Stimulated activated naive CD8-positive, alpha-beta T cell treated with anti-CD3 and anti-CD28 coated beads, Interleukin-15, Interleukin-2, amounts not matched to agents 100 U/mL and 50 U/mL, for 24 hours (primary cell): ENCODE measurements at places on chromosomes 5 and 9.
A peak's percentile ranks its signal among the peaks of the same experiment; 100 is the strongest.

- peak; percentile 55 for DNase-seq
Measured at GRCh38 chr5:35854248-35854647, 2.4 kb upstream of the IL7R start.

DNA sequence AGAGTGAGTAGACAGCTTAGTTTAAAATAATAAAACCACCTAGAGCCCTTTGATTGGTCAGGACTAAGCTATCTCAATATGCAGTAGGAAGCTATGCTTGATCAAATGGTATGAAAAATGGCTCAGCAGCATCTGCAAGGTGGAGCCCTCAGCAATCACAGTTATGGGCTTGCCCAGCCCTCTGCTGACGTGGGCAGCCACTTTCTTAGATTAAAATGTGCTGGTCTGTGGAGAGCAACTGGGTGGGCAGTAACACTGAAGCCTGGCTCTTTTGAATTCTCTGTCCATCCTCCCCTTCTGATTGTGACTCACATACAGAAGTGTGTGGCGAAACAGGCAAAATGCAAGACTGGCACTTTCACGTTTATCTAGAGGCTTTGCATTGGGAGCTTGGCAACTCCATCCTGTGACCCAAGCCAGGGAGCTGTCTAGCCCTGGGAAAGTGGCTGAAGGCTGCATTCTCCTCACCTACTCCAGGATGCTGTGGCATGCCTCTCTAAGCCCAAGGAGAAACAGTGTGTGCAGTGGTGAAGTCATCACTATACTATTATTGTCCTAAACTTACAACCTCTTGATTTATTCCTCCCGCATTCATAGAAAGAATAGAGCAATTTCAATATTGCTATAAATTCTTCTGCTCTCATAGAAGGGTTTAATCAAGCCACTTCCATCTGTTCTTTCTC, 61.1 kb downstream of the MED10 start:
- no peak for DNase-seq

- DNase-seq: peak; percentile 40
Measured at GRCh38 chr5:136037001-136037705, 8.4 kb downstream of the TGFBI start.

- no peak for DNase-seq
Measured at GRCh38 chr5:151707567-151707966, 20.9 kb upstream of the SPARC start.

DNA sequence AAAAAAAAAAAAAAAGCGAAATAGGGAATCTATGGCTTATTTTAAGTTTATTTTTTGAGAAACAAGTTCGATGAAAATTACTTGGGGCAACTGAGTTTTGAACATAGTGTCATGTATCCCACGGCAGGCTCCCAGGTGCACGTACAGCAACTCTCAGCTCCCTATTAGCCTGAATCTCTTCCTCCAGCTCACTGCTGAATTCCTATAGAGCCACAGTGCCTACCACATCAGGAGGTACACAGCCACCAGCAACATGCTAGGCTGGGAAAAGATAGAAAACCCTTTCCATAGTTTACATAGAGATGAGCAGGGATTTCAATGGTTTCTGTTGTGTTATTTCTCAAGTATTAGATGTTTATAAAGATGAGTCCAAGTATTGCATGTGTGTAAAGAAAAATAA, 115.9 kb upstream of the RGMB start:
- no peak for DNase-seq

DNA sequence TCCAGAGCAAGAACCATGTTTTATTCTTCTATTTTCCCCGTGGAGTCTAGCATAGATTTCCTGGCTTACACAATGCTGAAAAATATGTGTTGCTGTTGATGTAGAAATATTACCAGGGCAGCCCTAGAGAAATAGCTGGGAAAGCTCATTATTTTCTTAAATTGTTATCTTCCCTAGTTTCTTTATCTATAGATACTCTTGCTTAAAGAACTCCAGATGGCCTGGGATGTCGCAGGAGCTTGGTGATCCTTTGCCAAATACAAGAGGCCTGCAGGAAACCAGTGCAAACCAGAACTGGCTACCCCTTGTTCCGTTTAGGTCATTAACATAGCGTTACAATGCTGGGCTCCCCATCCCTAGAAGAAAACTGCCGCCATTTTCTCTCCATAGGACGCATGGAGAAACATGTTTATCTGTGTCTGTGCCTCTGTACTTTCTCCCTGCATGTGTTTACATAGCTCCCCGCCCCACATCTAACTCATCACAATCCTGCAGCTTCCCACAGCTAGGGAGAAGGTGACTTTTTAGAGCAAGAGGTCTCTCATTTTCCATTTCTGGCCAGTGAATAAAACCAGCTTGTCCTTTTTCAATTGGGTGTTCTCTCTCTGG, 6.4 kb downstream of the PRLR start:
- DNase-seq: no peak

DNA sequence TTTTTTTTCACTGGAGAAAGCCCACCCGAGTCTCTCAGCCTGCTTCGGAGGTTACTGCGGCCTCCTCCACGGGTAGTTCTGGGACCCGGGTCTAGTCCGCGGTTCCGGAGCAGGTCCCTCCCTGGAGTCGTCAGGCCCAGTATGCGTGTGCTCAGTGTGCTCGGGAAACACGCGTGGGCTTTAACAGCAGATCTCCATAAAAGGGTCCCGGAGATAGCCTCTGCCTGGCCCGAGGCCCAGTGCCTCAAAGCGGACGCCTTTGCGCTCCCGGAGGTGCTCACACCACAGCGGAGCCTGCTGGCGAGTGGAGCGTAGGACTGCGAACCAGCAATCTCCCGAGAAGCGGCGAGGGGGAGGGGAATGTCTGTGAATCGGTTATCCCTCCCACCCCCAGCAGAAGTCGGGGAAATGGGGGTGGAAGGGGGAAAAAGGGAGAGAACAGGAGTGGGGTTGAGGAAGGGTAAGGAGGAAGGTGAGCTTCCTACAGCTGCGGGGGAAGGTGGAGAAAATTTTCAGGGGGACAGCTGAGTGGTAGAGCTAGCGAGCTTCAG, 28.7 kb downstream of the CDKN2A start:
- peak; percentile 60 for DNase-seq

DNA sequence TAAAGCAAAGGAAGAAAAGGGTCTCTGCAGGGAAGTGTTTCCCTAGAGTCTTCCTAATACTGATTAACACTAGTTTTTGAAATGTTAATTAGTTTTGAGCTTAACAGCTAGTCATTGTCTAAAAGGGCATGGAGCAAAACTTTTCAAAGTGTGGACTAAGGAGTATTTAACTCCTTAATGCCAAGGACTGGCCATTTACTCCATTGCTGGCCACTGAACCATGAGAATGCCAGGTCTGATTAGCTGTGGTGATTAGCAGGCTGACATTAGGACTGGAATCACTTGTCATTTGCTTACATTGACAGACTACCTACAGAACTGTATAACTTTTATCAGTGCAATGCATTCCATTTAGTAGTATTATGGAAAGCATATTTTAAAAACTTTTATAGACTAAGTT, 987.0 kb downstream of the NR2F1-AS1 start:
- DNase-seq: no peak

DNA sequence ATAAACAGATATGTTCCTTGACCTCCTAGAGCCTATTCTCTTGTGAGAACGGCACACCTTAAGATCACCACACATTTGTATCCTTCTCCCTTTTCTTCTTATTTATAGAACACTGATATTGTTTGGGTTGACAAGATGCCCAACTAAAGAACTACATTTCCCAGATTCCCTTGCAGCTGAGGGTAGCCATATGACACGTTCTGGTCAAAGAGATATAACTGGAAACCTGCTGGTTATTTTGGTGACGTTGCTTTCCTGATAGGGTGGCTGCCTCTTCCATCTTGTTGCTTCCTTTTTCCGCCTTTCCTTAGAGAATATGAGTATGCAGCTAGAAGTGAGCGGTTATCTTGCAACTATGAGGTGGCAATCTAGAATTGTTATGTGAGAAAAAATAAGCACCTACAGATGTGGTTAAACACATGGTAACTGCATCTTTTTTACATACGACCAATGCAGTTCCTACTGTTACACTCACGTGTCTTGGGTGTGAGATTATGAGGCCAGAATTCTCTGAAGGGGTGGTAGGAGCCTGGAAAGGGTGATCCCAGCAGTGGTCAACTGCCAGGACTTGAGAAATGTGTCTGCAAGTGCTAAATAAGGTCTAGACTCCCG, 72.9 kb downstream of the SEC61B start:
- no peak for DNase-seq

GRCh38 chr9:123637606-123637944, 281.6 kb downstream of the CRB2 start:
- no peak for DNase-seq

DNA sequence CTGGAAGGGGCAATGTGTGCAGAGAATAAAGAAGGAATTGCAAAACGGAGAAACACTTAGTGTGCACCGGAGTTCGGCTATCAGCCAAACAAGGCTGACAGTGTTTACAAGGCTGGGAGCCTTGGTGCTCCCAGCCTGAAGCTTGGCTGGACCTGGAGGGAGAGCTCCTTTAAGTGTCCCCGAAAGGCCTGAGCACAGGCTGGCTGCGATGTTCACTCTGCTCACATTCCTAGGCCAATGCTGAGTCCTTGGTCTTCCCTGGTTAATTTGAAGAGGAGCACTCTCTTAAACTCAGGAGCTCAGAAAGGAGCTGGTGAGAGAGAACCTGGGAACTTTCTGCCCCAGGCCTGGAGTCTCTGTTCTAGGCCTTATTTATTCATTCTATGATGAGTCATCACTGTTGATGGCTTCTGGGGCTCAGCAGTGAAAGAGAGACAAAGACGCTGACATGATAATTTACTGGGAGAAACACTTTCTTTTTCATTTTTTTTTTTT, 88.6 kb upstream of the MYO10 start:
- DNase-seq: no peak

DNA sequence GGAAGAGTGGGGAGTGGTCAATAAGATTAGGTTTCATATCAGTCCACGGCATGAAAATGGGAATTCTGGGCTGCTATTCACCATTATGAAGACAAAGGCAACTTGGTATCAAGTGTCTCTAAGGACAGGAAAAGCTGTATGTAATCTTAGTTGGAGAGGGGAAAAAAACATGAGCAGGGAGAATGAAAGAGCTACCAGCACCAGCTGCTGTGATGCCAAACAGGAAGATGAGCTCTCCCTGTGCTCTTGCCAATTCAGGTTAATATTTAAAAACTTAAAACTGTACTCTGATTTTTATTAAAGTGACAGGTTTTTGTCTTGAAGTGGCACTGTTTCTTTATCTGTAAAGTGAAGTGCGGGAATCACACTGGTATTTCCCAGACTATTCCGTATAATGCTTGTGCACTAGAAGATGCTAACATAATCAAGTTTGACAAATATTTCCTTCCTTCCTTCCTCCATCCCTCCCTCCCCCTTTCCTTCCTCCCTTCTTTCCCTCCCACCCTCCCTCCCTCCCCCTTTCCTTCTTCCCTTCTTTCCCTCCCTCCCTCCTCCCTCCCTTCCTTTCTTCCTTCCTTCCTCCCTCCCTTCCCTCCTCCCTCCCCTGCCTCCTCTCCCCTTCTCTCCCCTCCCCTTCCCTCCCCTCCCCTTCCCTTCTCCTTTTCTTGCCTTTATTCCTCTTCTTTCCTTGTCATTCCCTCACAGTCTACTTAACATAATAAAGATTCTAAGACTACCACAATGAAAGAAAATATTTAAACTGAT, 1383.0 kb upstream of the C9orf72 start:
- DNase-seq: no peak

GRCh38 chr5:154221371-154221896, 30.9 kb downstream of the GALNT10 start:
- peak; percentile 45 for DNase-seq

GRCh38 chr5:67693956-67694809, 497.6 kb upstream of the CD180 start:
- DNase-seq: no peak

DNA sequence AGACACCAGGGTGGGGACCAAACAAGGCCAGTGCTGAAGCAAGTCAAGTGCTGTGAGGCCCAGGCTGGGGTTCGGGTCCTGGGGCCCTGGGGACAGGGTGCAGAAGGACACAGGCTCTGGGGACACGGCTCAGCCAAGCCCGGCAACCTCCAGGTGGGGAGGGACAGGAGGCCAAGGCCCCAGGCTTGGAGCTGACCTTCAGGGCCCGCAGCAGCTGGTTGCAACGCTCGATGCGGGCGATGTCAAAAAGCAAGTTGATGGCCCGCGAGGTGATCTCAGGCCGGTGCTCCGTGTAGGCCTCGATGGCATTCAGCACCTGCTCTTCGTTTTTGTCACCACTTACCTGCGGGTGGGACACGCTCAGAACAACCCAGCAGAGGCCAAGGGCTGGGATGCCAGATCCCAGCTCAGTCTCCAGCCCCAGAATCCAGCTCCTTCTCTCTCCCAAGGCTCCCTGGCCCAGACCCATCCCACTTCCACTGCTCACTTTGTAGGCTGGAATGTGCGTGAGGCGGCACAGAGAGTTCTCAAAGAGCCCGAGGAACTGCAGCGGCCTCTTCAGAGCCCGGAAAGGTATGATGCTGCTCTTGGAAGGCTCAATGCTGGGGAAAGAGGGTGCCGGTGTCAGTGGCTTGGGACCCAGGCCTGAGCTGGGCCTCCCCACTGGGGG, 20.7 kb downstream of the ZER1 start:
- DNase-seq: no peak

DNA sequence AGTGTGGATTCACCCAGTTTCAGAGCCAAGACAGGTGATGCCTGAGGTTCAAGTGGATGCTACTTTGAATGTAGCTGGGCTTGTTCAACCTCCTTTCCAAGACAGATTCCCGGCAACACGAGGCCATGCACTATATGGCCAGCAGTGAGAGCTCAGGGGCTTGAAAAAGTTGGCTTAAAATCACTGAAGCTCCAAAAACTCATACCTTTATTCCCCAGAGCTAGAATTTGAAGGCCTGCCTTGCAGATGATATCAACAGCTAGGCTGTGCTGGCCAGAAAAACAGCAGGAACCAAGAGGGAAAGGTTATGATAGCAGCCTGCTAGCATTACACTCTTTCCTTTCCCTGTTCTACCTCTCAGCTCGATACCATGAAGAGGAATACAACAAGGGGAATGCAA, 120.2 kb upstream of the DAB2 start:
- DNase-seq: no peak

- DNase-seq: no peak
Measured at GRCh38 chr5:169626779-169627178, 10.3 kb upstream of the DOCK2 start.

DNA sequence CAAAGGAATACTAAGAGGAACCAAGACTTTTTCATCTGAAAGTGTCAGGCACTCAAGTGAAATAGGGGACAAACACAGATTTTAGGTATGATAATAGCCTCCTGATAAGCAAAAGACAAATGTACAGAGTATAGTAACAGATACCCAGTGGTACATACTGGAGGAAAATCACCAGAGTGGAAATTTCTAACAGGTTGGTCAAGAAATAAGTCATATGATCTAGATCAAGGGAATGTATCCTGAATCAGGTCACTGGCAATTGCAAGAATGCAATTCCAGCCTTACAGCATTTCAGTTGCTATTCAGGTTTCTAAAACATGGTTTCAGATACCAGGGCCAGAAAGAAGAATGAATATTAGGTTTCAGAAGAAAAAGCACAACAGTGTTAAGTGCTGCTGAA, 82.2 kb upstream of the SLCO6A1 start:
- DNase-seq: no peak

DNA sequence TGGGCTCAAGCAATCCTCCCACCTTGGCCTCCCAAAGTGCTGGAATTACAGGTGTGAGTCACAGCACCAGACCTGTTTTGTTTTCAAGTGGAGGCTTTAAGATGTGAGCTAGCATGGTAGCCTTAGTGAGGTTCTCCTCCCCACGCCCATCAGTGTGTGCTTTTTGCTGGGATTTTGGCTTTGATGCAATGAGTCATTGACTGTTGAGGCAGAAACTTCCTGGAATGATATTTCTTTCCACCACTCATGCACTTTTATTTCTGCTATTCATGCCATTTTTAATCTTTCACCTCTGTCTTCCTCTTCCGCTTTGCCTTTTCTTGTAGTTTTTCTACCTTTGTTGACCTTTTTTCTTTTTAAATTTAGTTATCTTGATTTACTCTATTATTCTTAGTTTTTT, 4.2 kb upstream of the NFIL3 start:
- no peak for DNase-seq

- no peak for DNase-seq
Measured at GRCh38 chr9:3471883-3472282, 53.9 kb downstream of the RFX3 start.
